ENCODE measurements at places on chromosomes 3 and 15.

- no peak for DNase-seq
Observed at GRCh38 chr3:150733936-150734794, 28.8 kb downstream of the SIAH2 start.

DNA sequence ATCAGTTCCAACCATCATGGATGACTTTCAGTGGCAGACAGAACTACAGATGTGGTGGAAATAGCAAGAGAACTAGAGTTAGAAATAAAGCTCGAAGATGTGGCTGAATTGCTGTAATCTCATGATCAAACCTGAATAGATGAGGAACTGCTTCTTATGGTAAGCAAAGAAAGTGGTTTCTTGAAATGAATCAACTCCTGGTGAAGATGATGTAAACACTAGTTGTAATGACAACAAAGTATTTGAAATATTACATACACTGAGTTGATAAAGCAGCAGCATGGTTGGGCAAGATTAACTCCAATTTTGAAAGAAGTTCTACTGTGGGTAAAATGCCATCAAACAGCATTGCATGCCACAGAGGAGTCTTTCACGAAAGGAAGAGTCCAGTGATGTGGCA lies 131.7 kb upstream of the FAM3D start:
- DNase-seq = no peak

GRCh38 chr3:184784731-184785500 lies 27.1 kb upstream of the VPS8 start:
- no peak for DNase-seq

- no peak for DNase-seq
Observed at GRCh38 chr3:29083676-29084075, 197.2 kb upstream of the RBMS3 start.

- DNase-seq = no peak
Observed at GRCh38 chr15:74122403-74123130, 7.8 kb upstream of the ISLR2 start.

DNA sequence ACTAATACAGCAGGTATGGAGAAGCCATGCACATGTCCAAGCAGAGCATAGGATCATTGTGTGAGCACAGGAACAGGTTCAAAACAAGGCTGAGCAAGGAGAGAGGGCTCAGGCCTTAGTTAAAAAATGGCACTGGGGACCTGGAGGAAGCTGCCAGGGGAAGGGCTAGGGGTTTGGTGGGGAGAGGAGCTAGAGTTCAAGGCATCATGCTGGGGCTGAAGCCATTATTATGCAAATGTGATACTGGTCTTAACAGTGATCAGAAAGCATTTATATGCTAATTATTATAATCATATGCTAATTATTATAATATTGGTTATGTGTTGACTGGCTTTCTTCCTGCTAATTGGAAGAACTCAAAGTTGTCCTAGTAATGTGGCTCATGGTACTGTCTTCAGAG lies 546.0 kb upstream of the CFAP20DC start:
- DNase-seq = no peak

- no peak for DNase-seq
Observed at GRCh38 chr3:53798144-53798543, 48.1 kb downstream of the CHDH start.

GRCh38 chr3:177591379-177591778 lies 394.1 kb upstream of the TBL1XR1 start:
- no peak for DNase-seq

GRCh38 chr3:98406034-98406433 lies 15.6 kb downstream of the OR5K3 start:
- DNase-seq = no peak

DNA sequence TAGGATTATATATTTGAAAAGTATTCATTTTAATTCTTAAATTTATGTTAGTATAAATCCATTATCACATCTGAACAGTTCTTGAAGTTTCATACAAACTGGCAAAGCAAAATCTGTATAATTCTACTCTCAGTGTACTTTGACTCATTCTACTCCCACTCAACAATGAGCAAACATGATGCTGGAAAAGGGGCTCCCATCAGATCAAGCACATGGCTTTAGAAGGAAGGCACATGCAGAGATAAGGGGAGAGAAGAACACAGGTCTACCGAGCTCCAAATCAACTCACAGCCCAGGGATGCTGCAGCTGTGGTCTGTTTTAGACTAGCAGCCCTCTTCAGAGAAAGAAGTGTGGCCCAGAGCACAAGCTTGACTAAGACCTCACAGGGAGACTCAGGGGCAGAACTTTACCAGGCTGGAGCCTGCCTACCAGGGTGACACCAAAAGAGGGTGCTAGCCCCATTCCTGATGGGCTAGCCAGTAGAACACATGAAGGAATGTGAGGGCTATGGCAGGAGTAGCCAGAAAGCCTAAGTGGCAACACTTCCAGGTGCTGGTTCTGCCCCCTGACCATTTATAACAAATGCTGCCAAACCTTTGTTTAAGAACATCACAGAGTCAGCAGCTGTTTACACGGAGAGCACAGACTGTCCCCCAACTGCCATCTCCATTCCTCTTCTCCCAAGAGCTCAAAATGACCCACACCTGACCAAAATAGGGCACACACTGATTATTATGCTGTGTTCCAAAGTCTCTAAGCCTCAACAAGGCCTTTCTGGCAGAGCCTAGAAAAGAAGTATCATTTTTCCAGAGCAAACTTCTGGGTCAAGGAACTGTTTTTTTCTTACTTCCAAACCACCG lies 19.5 kb downstream of the SEC22C start:
- DNase-seq = no peak

DNA sequence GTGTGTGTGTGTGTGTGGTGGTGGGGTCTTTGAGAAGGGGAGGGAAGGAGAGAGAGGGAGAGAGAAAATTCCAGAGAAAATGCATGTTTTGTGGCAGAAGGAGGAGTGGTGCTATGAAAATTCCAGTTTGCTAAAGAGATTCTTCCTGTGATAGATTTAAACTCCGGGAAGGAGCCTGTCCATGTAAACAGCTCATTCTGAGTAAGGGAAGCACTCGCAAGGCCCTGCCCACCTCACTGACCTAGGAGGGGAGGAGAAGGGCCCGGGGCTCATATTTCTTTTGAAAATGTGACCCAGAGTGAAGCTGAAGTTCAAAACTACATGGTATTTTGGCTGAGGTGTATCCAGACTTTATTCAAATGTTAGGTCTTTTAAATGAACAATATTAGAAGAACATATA lies 41.3 kb downstream of the ADAMTSL3 start:
- DNase-seq = no peak

- no peak for DNase-seq
Observed at GRCh38 chr3:124206225-124207055, 214.5 kb upstream of the ROPN1 start.

DNA sequence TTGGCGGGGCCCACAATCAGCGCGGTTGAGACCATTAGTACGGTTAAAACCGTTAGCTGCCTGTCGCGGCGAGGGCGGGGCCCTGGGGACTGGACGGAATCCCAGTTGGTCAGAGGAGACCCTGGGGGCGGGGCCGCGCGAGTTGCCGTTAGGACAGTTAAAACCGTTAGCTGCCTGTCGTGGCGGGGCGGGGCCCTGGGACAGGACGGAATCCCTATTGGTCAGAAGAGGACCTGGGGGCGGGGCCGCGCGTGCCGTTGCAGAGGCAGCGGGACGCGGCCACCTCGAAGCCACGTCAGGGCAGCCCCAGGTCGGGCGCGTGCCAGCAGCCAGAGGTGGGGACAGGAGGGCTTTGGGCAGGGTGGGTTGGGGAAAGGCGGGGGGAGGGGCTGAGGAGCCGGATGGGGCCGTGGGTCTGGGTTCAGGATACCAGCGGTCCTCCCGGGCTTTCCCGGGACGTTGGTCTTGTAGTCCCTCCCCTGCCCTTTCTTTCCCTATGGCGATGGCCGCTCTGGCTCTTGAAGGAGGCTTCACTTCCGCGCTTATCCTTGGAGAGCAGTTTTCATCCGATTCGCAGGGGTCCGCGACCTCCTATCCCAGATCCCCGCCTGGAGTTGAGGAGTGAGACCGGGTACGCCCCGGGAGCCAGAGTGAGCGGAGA lies 28.0 kb downstream of the KLHDC8B start:
- no peak for DNase-seq

DNA sequence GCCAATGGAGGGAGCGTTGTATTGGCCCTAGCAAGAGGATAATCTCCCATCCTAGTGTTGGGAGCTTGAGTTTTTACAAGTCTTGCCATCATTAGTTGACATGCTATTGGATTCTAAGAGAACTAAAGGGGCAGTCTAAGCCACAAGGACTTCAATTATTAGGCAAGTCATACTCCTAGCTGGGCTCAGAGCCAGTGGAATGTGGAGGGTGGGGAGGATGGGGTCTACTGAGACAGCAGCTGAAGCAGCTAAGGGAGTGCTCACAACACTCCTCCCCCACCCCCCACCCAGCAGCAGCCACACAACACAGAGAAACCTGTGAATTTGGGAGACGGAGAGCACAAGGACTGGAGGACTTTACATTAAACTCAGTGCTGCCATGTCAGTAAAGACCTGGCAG lies 27.9 kb downstream of the FRG2C start:
- no peak for DNase-seq

GRCh38 chr3:73508330-73508954 lies 116.3 kb downstream of the PDZRN3 start:
- no peak for DNase-seq

GRCh38 chr3:30333903-30334302 lies 272.5 kb upstream of the TGFBR2 start:
- no peak for DNase-seq

DNA sequence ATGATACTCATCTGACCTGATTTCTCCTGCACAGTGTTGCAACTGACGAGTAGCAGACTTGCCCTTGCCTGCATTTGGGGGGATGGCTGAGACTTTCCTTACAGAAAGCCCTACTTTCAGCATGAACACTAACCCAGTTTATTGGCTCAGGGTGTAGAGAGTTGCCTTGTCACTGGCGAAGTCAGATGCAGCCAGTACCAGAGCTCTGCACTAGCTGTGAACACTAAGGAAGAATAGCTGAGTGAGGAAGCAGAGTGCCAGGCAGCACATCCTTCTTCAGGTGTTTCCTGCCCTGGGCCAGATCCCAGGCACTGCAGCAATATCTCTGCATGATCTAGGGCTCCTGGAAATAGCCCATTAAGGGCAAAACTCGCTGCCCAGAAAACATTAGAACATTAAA lies 154.0 kb upstream of the SYNPR start:
- DNase-seq = no peak

GRCh38 chr3:64224826-64225610 lies at the start of gene PRICKLE2:
Gene PRICKLE2, minus strand, starts transcription at chr3:64225466. Its CDS starts 26,539 bp downstream, at chr3:64198927.
- DNase-seq = no peak

DNA sequence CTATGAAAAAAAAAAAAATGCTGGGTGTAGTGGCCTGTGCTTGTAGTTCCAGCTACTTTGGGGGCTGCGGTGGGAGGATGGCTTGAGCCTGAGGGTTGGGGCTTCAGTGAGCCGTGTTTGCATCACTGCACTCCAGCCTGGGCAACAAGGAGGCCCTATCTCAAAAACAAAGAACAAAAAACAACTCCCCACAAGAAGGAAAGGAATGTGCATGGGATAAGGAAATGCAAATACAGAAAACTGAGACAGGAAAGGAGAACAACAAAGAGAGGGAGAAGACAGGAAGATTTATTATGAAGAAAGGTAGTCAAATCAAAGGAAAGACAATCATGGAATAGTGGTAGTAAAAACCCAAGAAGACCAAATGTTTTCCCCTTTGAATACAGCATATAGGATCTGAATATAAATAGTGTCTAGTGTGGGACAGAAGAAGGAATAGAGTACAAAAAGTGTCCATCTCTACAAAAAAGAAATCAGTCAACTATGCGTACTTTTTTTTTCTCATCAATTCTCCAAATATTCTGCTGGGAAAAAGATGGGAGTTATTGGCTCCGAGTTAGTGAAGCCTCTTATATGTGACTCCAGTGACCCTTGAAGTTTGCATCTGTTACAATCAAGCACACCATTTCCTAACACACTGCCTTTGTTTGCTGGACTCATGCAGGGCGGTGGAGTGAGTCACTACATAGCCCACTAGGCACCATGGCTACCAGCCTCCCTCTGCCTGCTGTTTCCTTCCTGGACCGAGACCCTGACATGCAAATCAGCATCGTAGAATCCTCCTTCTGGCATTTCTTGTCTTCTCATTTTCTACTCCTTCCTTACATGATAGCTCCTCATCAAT lies 101.2 kb upstream of the PTX3 start:
- DNase-seq = no peak

DNA sequence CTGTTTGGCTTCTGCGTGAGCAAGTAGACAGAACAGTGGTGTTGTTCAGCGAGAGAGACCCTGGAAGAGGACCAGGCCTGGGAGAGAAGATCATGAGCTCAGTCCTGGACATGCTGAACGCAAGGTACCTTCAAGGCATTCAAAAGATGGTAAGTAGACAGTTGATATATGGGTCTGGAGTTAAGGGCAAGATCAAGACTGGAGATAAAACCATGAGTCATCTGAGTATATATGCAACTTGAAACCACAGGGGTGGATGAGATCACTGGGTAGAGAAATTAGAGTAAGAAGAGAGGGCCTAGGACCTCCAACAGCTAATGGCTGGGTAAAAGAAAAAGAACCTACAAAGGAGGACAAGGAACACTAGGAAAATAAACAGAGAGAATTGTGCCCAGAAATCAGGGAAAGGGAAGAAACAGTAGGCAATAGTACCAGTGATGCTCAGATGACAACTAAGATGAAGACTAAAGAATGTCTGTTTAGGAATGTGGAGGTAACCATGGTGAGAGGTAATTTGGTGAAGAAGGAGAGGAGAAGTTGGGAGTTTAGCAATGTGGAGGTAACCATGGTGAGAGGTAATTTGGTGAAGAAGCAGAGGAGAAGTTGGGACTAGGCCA lies 343.2 kb upstream of the ADAMTS9 start:
- no peak for DNase-seq

DNA sequence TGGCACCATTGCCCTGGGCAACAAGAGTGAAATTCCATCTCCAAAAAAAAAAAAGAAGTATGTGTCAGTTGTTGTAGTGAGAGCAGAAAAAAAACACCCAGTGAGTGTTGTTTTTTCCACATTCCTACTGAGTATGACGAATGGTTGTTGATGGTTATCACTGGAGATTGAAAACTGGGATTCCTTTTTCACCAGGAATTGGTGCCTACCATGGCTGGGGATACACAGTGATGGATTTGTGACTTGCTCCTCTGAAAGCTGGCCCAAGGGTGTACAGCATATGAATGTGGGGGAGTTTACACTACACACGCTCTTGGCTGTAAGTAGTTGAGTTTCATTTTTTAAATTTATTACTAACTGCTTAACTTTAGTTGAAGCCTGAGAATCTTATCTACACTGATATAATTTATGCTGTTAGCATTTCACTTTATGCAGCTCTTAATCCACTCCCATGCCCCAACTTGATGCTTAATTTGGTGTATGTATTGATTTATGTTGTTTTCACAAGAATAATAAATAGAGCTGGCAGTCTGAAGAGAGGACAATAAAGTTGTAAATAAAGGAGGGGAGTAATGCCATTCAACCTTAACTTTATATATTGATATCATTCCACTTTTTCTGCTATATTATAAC lies 56.0 kb upstream of the MME start:
- DNase-seq = no peak

GRCh38 chr3:5019411-5020241 lies 40.4 kb downstream of the BHLHE40 start:
- no peak for DNase-seq

DNA sequence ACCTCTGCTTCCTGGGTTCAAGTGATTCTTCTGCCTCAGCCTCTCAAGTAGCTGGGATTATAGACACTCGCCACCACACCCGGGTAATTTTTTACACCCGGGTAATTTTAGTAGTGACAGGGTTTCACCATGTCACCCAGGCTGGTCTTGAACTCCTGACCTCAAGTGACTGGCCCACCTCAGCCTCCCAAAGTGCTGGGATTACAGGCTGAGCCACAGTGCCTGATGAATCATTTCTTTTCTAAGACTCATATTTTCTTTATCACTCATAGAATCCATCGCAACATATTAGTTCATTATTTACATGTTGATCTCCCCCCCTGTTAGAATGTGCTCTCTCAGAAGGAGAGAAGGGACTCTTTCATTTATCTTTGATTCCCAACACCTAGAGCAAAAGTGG lies 109.5 kb upstream of the PTPRG start:
- no peak for DNase-seq

- DNase-seq = no peak
Observed at GRCh38 chr3:50296721-50297383, 2.4 kb downstream of the HYAL3 start.
